NCI-H1436 (cell line): ENCODE measurements at places on chromosomes 12 and 14.

DNA sequence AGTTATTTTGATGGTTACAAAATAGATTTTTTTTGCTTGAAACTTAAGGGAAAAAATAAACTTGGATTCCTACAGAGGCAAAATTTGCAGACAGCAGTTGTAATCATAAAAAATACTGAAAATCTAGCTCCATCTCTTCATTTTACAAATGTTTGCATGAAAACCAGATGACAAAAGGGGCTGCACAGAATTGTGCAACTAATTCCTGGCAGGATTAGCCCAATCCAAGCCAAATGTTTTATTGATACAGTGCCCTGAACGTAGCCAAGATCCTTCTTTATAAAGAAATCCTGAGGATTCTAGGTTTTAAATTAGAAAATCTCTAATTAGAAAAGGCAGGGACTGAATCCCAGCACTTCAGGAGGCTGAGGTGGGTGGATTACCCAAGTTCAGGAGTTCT, 356.4 kb upstream of the SEL1L start:
- no peak for DNase-seq

DNA sequence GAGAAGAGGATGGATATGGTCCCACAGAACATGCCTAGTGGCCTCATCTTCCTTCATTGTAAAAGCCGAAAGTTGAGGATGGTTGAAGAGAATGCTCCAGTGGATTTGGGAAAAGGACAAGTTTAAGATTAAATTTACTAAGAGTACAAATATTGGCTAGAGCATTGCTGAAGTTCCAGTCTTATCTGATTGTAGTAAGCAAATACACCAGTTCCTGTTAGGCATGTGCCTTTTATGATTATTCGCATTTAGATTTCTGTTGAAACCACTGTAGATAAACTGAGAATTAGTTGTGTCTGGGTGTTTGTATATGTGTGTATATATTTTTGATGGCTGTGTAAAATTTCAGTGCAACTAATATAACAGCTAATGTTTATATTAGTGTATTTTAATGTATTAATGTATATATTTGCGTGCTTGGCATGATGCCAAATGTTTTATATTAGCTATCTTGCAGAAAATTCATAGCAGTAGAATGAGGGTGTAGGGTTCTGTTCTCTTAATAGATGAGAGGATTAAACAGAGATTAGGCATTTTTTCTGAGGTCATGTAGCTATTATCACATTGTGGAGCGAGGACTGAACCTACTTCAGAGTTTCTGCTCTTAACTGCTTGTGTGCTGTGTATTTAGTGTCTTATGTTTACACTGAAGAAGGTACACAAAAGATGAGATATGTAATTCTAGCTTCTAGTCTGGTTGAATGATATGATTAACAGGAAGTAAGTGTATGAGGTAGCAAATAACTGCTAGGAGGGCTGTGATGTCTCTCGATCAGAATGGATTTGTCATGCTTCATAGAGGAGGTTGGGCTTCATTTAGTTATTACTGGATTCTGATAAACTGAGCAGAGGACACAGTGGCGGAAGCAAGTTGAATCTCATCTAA, 21.1 kb downstream of the FKBP3 start:
- peak; percentile 42 for DNase-seq

- DNase-seq: no peak
Observed at GRCh38 chr14:52640137-52640536, 55.2 kb downstream of the ERO1A start.

- no peak for DNase-seq
Observed at GRCh38 chr14:62064751-62065323, 302.6 kb downstream of the SNAPC1 start.

- DNase-seq: no peak
Observed at GRCh38 chr14:65213316-65213715, 111.0 kb upstream of the MAX start.

DNA sequence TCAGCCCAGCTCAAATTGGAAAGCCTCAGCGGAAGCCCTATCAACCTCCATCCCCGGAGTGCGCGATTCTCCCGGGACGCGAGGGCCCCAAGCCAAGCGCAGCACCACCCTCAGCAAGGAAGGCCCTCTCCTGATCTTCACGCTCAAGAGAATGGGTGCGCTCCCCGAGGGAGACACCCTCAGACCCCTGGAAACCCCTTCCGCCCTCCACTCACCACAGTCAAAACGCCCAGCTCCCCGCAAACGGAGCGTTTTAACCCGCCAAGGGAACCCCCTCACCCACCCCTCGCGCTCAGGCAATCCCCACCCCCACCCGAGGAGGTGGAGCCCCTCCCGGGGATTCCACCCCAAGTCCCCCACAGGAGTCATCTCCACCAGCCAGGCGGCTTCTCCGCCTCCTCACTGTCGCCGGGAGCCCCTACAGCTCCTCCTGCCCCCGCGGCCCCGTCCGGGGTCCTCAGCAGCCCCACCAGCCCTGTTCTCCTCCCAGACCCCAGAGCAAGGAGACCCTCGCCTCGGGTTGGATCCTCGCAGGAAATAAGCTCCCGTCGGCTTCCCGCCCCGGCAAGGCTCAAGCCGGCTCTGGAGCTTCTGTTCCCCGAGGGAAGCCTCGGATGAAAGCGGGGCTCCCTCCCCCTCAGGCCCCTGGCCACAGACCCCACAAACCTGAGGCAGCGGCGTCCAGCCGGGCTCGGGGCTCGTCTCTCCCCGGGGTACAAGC, 507 bp downstream of the BAZ2A start:
- DNase-seq: no peak

DNA sequence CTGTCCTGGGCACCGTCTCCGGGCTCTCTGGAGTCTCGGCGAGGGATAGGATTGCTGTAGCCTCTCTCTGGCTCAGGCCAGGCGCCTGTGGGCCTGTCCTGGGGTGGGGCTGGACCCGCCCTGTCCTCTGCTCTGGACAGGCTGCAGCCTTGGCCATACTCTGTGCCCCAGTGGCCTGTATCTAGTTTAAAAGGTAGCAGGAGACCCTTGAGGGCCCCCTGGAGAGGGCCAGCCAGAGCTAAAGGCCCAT, 1.8 kb downstream of the KIF26A start:
- DNase-seq: no peak

DNA sequence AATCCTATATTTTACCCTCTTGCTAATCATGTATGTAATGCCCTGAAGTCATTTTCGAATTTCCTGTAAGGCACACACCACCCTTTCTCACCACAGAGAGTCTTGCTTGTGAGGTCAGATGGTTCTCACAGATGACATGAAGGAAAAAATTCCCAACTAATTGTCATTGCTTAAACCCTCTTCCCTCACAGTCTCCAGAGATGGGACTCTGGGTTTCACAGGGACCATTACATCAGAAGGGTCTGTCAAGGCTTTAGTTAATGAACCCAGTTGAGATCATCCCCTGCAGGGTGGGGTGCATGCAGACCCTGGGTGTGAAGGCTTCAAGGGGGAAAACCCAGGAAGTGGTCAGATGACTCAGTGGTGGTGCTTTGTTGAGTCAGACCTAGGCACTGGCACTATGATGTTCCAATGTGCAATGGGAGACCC, 229.6 kb downstream of the BCAT1 start:
- no peak for DNase-seq

DNA sequence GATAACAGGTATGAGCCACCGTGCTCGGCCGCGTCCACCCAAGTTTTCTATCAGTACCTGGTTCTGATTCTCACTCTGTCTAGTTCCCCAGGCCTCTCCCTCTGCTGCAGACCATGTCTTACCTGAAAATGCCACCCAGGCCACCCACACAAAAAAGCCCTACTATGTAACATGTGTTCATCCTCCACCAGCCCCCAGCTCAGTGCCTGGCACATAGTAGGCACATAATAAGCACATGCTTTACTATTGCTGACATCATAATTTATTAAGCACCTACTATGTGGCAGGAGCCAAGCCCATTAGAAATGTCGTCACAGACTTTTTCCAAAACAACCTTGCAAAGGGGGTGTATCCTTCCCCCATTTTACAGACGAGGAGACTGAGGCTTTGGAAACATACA, 37.8 kb downstream of the CMKLR1 start:
- no peak for DNase-seq

GRCh38 chr12:20865873-20866272, 55.4 kb downstream of the SLCO1B3 start:
- DNase-seq: no peak

GRCh38 chr12:56677680-56678079, 10.4 kb downstream of the PTGES3 start:
- no peak for DNase-seq

DNA sequence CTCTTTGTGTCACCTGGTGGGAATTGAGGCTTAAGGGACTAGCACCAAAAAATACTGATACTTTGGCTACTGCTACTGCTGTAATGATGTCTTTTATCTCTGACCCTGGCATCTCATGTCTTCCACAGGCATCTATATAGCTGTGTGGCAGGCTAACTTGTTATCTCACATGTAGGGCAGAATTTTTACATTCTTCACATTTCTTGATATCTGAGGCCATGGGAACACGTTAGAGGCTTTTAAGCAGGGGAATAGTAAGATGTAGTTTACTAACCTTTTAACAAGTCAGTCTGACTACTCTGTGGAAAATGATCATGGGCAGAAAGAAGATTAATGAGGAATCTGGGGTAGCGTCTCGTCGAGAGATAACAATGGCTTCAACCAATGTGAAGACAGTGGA, 498.4 kb downstream of the PCNX1 start:
- no peak for DNase-seq

- no peak for DNase-seq
Observed at GRCh38 chr12:115407723-115408122, 723.7 kb upstream of the TBX3 start.

DNA sequence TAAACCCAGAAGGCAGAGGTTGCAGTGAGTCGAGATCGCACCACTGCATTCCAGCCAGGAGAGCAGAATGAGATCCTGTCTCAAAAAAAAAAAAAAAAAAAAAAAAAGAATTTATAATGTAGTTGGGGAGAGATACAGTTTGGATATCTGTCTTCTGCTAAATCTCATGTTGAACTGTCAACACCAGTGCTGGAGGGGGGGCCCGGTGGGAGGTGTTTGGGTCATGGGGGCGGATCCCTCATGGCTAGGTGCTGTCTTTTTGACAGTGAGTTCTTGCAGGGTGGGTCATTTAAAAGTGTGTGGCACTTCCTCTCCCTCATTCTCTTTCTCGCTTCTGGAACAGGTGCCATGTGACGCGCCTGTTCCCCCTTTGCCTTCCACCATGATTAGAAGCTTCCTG, 32.8 kb downstream of the CLIP1 start:
- DNase-seq: no peak

DNA sequence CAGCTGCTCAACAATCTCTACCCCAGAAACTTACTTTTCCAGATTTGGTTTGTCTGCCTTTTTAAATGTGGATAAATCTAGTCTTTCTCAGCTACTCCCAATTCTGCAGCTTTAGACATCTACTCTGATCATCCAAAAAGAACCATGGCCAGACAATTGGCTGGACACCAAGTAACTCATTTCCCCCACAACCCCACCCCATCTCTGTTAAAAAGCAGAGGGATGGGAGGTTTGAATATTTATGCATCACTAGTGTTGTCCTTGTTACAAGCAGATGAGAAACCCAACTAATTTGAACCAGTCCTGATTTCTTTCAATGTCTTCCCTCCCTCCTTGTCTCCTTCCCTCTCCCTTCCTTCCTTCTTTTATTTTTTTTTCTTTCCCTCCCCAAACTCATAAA, 391.9 kb downstream of the GALC start:
- DNase-seq: no peak

DNA sequence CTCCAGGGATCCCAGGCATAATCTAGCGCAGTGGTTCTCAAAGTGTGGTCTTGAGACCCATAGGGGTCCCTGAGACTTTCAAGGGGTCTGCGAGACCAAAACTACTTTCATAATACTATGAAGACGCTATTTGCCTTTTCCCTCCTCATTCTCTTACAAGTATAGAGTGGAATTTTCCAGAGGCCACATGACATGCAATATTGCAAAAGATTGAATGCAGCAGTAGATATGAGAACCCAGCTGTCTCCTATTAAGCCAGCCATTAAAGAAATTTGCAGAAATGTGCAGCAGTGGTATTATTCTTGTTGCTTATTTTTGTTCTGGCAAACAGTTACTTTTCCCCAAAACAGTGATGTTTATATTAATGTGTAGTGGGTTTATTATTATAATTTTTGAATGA, 62.8 kb downstream of the VWF start:
- no peak for DNase-seq

- DNase-seq: no peak
Observed at GRCh38 chr12:130320536-130320935, 17.2 kb upstream of the PIWIL1 start.
